Occipital lobe (tissue), 3 donors: ENCODE measurements at places on chromosomes 2 and 18. TPM values are rescaled to one million over a fixed set of nuclear protein-coding genes. Genes with fewer than 3 reads are reported as not detected.

DNA sequence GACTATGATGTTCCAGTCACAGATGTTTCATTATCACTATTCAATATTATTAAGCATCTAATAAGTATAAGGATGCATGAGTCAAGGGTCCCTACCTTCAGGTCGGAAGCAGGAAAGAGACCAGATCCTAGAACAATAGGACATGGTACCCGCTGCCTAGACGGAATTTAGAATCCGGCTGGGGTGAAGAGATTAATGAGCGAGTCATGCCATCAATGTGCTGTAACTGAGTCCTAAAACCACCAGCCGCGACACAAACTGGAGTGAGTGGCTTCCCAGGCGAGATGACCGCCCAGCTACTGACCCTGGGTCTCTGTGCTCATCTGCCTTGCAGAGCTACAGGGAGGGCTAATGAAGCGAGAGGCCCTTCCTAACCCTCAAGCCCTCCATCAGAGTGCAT lies 73.6 kb downstream of the DNMT3A start:
- no peak for DNase-seq

COL4A3 gene
- 0.16 TPM for total RNA-seq

GRCh38 chr2:7517088-7517487 lies 599.9 kb downstream of the RNF144A start:
- DNase-seq = no peak

DNA sequence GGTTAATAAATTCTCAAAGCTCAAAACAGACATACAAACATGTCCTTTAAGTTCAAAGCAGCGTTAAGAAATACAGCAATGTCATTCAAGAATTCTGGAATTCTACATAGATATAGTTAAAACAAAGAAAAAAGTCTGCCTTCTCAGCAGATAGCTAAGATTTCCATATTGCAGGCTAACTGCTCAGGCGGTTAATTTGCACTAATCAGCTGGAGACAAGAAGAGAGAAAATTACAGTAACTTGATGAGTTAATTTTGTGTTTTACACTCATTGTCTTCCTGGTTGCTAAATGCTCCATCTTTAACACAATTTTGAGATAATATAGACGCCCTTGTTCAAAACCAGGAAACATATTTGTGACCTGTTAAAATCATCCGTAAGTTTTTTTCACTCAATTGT lies 1012.0 kb downstream of the LRP1B start:
- DNase-seq = no peak

DAPL1 gene
- not detected for total RNA-seq

DNA sequence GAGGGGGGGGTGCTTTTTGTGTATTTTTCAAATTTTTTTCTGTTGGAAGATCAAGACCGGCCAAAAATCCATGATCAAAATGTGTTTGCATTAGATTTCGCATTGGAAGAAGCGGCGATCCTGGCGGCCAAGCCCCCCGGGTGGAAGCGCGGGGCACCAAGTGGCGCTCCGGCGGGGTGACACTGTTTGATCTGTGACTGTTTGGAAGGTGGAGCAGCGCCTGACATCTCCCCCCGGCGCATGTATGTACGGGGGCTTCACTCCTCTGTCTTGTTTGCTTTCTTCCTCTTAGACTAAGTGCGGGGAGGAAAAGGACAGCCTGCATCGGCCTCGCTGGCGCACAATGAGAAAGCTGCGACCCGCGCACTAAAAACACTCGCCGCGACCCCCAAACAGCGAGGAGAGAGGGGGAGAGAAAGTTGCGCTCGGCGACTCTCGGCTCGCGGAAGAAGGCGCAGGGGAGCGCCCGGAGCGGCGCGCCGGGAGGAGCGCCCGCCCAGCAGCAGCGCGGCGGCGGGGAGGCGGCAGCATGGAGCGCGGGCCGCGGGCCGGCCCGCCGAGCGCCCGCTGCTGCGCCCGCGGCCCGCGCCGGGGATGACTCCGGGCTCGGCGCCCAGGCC lies 515 bp downstream of the TSHZ1 start:
- DNase-seq = no peak

GRCh38 chr2:217981084-217981730 lies 21.6 kb downstream of the TNS1 start:
- no peak for DNase-seq

GRCh38 chr2:1413156-1413710 lies at the start of gene TPO:
TSS of gene TPO (plus strand) at chr2:1413463. CDS start at chr2:1414409, 946 bp downstream.
- DNase-seq = no peak

GRCh38 chr2:9467687-9468086 lies 6.7 kb upstream of the IAH1 start:
- DNase-seq = no peak

DNA sequence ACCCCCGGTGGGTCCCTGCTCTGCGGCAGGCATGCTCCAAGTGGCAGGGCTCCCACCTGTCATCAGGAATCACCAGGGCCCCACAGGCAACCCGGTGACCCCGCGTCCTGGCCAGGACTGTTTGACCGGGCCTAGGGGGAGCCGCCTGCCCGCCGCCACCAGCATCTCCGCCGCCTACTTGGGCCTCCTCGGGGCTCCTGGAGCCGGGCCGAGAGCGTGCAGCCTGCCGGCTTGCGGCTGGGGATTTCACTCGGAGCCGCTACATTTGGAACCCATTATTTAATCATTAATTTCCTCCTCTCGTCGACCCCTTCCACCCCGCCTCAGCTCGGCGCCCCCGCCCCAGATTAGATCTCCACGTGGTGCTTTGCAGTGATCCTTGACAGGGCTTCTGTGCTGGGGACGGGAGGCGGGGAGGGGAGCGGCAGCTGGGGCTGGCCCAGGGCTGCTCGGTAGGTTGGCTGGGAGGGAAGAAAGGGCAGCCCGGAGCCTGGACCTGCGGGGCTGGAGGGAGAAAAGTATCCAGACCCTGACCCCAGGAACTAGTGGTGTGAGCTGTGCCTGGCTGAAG lies 295.4 kb downstream of the CYP26B1 start:
- no peak for DNase-seq

DYSF gene
- 0.47 TPM for total RNA-seq

DNA sequence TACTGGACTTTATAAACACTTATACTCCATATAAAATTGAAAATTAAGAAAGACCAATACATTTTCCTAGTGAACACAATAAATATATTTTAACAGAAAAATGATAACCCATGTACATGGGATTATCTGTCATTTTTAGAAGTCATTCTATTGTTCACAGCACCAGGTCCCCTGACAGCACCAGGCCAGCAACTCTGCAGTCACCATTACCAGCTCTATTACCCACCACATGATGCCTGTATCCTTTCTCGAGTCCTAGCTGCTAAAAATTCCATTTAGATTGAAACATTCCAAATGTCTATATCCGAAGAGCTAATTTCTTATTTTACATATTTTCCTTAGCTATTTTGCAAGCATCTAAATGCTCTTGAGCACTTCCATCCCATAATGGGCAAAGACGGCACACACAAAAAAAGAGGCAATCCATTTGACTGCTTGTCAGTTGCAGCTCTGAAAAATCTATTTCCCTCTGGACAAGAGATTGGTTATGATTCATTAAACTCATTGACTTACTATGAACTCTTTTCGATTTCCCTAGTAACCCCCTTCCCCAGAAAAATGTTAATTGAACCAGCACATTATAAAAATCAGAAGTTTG lies 336.9 kb downstream of the RIT2 start:
- DNase-seq = no peak

HOXD1 gene
- total RNA-seq = not detected
